ENCODE measurements at places on chromosomes 4 and X.

DNA sequence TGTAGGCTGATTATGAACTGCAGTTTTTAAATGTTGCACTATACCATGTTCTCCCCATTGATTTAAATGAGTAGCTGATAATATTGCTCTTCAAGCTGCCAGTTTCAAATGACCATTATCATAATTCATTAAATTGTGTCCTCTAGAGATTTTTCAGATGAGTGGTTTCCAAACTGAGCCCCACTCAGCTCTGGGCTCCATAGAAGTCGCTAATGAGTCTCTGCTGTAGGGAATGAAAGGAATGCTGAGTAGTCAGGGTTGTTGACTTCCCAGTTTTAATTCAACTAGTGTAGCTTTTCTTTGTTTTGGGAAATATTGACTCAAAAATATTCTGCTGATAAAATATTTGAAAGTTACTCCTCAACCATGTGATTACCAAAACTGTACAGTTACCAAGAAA, 1081.1 kb downstream of the ARAP2 start:
- DNase-seq, result no peak

- DNase-seq, result no peak
Observed at GRCh38 chr4:38563707-38564495, 100.1 kb upstream of the KLF3 start.

DNA sequence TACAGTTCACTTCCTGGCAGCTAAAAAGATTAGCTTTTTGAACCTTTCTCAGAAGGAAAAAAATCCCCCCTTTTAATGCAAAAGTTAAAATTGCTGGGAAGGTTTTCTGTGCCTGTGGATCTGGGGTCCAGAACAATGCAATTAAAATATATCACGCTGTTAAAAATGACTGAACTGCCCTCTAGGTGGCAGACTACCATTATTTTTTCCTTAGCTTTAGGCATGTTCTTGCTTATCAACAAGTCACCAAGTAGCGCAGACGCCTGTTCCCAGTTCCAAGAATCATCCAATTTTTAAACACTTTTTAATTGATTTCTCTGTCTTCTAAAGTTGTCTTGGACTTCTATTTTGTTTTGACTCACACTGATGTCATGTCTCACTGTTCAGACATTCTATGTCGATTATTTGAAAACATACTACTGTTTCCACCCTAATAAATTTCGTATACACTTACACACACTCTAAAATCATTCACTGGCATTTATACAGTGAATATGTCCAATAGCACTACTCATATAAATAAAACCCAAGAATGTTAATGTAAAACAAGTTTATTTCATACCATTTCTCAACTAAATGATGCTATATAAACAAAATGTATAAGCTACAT, 661.6 kb downstream of the RAPGEF2 start:
- peak; percentile 76 for DNase-seq

- DNase-seq, result no peak
Observed at GRCh38 chr4:98618680-98619079, 39.7 kb downstream of the TSPAN5 start.
